ENCODE measurements at places on chromosomes 13 and 19.

- no peak for DNase-seq
Observed at GRCh38 chr13:111371720-111372119, 51.3 kb downstream of the TEX29 start.

DNA sequence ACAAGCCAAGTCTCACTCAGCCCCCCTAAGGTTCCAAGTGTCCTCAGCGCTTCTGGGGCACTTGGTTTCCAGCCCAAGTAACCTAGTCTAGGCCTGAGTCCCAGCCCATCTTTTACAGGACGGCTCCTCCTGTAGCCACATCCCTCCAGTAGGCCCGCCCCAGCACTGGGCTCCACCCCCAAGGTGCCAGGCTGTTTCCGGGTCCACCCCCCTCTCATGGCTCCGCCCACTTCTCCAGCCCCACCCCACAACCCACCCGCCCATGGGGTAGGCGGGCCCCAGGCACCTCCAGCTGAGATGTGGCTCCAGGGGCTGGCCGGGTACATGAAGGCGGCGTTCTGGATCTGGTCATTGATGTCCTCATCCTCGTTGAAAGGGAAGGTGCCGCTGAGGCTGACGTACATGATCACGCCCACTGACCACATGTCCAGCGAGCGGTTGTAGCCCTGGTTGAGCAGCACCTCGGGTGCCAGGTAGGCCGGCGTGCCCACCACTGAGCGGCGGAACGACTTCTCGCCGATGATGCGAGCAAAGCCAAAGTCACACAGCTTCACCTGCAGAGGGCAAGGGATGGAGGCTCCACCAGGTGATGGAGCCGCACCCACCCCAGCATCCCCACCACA lies 17.2 kb upstream of the DACT3 start:
- DNase-seq, result no peak

DNA sequence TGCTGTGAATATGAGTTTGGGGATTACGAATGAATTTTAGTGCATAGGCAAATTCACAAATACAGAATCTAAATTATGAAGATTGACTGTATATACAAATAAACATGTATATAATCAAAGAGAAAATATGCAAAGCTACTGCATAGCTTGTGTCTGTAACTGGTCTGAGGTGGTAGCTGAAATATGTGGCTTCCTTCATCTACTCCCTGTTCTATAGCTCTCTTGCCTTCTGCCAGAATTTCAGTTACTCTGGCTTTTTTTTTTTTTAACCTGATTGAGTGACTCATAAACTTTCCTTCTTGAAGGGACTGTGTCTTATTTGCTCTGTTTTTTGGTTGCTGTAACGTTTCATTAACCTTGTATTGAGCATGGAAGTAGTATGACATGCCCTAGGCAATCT lies 26.6 kb downstream of the DNAJC3 start:
- DNase-seq, result no peak

GRCh38 chr13:57353831-57354230 lies 186.8 kb downstream of the PRR20E start:
- DNase-seq, result no peak

GRCh38 chr19:38713227-38713649 lies 31.0 kb downstream of the CAPN12 start:
- DNase-seq, result no peak

DNA sequence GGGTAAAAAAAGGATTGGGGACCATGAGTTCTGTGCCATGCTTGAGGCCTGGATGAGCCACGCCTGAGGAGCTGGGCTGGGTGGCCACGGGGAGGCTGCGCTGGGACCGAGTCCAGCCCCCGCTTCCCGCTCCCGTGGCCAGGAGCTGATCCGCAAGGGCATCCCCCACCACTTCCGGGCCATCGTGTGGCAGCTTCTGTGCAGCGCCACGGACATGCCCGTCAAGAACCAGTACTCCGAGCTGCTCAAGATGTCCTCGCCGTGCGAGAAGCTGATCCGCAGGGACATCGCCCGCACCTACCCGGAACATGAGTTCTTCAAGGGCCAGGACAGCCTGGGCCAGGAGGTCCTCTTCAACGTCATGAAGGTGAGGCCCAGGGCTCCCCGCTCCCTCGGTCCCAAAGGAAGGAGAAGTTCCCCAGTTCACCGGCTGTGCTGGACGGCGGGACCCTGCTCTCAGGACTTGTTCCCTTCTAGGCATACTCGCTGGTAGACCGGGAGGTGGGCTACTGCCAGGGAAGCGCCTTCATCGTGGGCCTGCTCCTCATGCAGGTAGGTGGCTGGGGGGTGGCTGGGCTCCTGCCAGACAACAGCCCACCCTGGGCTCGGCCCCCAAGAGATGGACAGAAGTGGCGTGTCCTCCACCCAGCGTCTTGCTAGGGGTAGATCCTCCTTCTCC lies 18.9 kb downstream of the EVI5L start:
- peak; percentile 18 for DNase-seq

DNA sequence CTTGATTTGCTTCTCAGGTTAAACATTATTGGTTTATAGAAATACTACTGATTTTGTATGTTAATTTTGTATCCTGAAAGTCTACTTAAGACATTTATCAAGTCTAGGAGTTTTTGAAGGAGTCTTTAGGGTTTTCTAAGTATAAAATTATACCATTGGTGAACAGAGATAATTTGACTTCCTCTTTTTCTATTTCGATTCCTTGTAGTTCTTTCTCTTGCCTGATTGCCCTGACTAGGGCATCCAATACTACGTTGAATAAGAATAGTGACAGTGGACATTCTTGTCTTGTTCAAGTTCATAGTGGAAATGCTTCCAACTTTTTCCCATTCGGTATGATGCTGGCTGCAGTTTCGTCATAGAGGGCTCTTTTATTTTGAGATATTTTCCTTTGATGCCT lies 807.5 kb upstream of the SLC10A2 start:
- no peak for DNase-seq

- no peak for DNase-seq
Observed at GRCh38 chr19:5903056-5903623, 450 bp downstream of the NDUFA11 start.

DNA sequence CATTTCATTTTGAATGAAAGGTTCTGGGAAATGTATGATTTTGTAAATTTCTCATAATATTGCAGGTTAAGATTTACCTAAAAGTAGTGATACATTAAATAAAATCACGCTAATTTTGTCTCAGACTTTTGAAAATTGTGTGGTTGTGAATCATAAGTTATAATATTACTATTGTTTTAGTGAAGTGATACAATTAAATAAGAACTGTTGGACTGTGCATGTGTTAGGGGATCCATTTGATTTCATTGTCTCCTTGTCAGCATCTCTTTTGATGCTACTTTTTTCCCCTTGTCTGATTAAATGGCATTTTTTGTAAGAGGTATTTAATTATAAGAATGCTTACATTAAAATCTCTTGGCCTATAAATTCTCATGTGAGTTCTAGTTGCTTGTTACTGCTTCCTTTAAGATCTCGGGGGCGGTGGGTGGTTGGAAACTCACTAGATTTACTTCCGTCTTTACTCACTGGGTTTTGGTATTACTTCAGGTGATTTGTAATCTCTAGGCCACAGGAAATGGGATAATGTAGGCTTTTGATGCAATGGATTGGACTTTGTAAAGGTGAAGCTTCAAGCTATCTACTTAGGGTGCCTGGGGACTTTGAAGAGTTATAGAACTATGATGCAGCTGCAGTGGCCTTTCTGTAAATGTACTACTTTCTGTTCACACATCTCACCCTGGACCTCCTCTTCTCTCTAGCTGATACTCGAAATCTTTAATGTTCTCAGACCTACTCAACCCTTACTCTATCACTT lies 66.5 kb downstream of the PAN3 start:
- no peak for DNase-seq

GRCh38 chr13:51425410-51426042 lies 27.3 kb downstream of the INTS6 start:
- DNase-seq, result no peak

DNA sequence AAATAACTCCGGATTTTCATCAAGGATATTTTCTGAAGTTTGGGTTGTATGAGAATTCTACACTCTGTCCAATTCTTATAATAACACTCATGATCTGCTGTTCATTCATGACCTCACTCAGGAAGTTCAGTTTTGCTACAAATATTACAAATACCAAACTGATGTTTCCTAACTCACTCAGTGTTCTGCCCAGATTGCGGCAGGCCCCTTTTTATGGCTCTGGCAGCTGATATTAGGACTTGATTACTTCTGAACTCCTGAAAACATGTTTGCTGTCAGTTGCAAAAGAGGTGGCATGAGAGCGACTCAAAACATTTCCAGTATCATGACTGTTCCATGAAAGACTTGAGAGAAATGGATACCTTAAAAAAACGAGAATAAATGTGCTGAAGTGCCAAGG lies 188.0 kb downstream of the RGCC start:
- no peak for DNase-seq

- DNase-seq, result no peak
Observed at GRCh38 chr19:35925501-35925900, 10.7 kb upstream of the LRFN3 start.

- DNase-seq, result peak; percentile 45
Observed at GRCh38 chr19:51365211-51365964, 800 bp downstream of the ETFB start.

- no peak for DNase-seq
Observed at GRCh38 chr13:48773531-48774275, 120.0 kb downstream of the CYSLTR2 start.

DNA sequence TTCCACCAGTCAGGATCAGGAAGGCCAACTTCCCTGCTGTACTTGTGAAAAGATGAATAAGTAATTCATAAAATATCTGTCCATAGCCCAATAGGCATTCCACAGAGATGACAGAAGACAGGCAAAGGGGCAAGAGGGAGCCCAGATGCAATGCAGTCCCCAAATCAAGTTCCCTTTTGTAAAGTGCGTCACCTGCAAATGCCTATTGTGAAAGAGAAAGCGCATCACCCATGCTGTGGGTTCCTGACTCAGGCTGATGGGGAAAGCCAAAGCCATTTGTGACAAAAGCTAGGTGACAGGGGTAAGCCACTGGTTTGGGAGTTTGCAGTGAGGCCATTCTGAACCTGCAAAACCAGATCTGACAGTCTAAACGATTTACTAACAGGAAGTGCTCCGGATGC lies 157.5 kb upstream of the ZNF536 start:
- DNase-seq, result no peak

DNA sequence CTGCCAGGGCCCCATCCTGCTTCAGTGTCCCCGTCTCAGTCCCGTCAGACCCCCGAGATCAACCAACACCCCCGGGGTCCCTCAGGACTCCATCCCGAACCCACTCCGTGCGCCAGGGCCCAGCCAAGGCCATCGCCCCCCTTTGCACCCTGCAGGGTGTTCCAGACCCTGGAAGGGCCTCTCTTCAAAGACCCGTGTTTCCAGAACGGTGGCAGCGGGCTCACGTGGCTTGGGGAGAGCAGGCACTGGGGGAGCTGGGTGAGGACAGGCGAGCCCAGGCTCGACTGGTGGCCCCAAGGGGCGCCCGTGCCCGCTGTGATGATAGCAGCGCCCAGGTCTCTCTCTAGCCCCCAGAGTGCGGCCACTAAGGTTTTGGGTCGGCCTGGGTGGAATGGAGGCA lies 1.4 kb downstream of the KASH5 start:
- no peak for DNase-seq

GRCh38 chr19:18274781-18275356 lies 617 bp upstream of the IQCN start:
- peak; percentile 63 for DNase-seq

DNA sequence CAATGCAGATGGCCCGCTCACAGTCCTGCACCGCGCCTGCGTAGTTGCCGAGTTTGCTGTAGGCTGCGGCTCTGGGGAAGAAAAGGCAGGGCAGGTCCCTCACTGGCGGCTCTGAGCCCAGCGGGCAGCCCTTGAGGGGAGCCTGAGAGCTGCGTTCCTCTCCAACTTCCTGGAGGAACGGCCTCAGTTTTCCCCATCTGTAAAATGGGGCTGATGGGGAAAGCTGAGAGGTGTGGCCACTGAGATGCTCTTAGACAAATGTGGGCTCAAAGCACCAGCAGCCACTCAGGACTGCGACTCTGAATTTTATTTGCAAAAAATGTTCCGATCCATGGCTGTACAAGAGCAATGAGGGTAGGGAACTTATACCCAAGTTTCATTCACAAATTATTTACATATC lies 19.4 kb downstream of the SGTA start:
- DNase-seq, result no peak
